Urothelium cell line (cell line): ENCODE measurements at places on chromosomes 16 and 17.

DNA sequence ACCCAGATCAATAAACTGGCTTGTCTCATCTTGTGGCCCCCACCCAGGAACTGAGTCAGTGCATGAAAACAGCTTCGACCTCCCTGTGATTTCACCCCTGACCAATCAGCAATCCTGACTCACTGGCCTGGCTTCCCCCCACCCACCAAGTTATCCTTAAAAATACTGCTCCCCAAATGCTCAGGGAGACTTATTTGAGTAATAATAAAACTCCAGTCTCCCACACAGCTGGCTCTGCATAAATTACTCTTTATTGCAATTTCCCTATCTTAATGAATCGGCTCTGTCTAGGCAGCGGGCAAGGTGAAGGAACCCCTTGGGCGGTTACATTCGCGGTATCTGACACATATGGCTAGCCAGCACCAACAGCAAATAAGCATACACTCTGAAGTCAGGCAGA lies 9.8 kb upstream of the RABEP1 start:
- DNase-seq = no peak

DNA sequence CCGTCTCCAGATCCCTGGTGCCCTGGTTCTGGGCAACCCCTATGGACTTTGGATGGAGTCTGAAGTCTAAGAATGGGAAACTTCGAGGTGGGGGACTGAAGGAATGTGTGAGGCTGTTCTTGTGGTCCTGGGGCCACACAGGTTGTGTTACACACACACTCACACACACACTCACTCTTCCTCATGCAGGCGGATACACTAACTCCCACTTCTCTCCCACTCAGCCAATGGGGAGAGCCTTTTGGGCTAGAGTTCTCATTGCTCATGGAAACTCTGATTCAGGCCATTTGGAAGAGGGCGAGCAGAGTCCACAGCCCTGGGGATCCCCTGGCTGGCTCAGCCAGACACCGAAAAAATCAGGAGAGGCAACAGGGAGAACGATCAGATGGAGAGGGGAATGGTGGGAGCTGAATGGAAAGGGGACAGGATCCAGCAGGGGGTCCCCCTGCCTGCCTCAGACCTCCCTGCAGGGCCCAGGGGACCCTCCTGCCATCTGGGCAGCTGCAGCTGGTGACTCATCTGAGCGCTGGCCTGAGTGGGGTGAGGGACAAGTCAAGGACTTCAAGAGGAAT lies 9.1 kb downstream of the IGFBP4 start:
- DNase-seq = peak; percentile 41

DNA sequence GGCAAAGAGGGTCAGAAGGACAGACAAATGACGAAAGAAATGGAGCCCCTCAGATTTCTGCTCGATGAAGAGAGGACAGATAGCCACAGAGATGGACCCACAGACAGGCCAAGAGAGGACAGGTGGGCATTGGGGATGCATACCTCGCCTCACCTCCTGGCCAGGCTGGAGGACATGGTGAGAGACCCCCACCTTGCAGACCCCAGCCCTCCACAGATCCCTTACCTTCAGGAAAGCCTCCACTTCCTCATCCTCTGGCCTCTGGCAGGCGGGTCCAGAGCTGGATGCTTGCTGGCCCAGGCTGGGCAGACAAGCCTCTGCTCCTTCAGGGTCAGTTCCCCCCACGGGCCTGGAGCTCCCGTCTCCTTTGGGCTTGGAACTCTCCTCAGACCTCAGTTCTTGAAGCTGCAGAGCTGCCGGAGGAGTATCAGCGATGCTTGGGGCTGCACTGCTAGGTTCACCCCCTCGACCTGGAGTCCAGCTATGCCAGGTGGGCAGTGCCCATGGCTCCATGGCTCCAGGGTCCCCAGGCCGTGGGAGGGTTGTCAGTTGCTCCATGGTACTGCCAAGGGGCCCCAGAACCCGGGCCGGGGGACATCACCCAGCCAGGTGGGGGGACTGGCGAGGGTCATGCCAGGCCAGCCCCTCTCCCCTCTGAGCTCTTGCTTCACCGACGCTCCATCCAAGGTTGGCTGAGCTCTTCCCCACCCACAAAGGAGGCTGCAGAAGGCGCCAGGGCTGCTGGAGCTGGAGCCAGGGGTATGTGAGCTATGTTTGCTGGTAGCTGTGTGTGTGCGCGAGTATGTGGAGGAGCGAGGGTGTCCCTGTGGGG lies 1.0 kb downstream of the TSPOAP1 start:
- no peak for DNase-seq

DNA sequence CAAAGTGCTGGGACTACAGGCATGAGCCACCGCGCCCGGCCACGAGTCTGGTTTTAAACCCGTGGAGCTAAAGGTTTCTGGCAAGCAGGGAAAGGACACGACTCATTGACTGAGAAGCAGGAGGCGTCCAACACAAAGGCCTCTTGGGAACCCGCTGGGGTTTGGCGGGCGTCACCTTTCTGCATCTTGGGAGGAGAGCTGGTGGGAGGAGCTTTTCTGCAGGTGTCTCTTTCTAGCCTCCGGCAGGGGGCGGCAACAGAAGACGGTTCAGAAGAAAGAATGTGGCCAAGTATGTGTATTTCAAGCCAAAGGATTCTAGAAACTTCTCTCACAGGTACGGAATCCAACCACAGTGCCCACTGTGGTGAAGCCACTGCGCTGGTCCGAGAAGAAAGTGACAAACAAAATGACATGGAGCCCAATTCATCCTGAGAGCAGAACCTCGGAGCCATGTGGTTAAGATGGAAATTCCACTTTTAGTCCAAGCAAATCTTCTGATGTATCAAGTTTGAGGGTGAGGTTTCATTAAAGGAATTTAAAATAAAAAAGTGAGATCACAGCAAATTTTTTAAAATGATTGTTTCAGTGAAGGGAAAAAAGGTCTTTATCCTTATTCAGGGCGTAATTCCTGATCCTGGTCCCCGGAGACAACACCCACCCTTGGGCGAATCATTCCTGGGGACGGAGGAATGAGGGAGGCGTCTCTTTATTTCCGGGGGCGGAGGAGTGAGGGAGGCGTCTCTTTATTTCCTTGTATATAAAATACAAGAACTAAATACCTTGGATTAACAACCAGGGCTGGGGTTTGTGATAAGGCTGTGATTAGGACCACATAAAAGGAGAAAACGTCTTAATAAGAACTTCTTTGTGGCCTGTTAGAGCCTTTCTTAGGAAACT lies 97.6 kb downstream of the MRM3 start:
- DNase-seq = peak; percentile 68

- DNase-seq = no peak
These were observed 18.1 kb downstream of the MAP3K14 start for GRCh38 chr17:45298546-45299285.

DNA sequence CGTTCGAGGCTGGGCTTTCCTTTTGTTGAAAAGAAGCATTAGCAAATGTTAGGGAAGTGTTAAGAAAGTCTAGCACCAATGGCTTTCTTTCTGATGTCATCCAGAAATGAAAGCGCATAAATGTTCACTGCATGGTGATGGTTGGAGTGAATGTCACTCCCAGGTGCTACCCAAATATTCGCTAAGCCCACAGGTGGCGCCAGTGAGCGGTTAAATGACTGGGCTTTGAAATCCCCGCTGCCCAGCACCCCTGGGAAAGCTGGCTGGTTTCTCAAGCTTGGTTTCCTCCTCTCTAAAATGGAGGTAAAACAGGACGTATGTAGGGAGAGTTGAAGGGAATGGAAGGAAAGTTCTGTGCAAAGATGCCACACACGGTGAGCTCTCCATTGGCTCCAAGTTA lies 104.4 kb downstream of the IRX5 start:
- DNase-seq = peak; percentile 23
